ENCODE measurements at places on chromosomes 4 and X.

GRCh38 chr4:134773497-134774000 lies 572.0 kb upstream of the PABPC4L start:
- no peak for DNase-seq

DNA sequence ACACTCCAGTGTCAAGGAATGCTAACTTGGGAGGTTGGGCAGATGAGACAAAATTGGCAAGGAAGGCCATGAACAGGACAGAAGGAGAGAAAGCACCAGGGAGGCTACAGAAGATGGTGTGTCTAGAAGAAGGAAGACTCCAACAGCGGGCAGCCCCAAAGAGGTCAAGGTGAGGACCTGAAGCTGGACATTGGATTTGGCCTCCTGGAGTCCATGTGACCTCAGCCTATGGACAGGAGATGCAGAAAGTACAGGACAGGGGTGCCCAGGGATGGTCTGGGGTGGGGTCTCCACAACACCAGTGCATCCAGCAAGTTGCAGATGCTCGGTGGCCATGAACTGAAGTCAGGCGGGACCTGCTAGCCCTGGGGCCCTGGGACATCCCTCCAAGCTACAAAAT lies 86.2 kb downstream of the JAKMIP1 start:
- DNase-seq, result no peak

- no peak for DNase-seq
Measured at GRCh38 chr4:19038231-19038630, 1016.7 kb upstream of the LCORL start.

GRCh38 chr4:189921058-189921457 lies 19.6 kb upstream of the FRG1 start:
- DNase-seq, result no peak

DNA sequence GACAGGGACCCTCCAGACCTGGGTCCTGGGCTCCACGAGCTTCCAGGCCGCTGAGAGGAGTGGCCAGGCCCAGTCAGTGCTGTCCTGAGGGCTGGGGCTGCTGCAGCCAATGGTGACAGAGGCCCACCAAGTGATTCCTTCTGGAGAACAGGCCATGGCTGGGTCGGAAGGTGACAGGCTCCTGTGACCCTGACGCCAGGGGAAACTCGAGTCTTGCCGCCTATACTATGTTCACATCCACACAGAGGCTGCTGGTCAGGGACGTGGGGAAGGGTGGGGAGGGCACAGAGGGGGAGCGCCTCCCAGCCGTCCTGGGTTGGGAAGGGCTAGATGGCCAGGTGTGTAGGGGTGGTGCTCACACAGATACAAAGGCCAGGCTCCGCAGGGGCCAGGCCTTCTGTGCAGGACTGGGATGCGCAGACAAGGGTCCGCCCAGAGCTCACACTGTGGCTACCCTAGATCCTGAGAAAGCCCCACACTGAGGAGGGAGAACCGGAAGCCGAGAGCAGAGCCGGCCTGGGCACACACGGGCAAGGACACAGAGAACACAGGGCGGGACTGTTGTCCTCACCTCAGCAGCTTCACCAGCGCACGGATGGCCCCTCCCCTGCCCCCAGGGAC lies 81.4 kb downstream of the HTRA3 start:
- DNase-seq, result no peak

DNA sequence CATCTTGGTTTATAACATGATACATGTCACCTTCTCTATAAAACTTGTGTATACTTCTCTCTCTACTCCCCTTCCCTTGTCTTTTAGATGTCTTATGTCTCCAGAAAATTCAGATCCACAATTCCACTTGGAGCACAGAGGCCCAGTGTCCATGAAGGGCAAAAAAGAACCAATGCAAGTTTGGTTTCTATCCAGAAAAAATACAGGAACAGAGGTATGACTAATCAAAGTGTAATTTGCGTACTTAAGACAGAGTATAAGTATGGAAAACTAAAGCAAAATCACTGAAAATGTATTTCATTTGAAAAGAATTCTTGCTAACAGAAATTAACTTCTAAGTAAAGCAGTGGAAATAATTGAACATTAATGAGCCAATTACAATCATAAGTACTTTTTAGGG lies 46.2 kb downstream of the GUCY1B1 start:
- no peak for DNase-seq

DNA sequence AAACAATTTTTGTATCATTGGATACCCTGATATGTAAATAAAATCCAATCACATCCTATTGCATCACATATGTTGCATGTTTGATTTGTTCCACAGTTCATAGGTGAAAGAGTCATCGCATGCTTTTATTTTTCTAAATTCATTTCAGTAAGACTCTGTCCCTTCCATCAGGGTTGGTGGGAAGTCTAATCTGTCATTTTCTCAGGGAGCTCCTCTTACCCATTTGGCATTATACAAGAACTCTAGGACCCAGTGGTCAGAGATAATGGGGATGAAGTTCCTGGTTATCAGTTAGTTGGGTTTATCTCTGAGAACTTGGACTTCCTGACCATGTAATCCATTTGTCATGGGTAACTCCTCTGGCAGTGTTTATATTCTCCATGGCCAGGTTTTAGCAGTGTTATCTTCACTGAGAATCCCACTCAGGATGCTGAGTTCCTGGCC lies 227.1 kb upstream of the JADE1 start:
- DNase-seq, result no peak

DNA sequence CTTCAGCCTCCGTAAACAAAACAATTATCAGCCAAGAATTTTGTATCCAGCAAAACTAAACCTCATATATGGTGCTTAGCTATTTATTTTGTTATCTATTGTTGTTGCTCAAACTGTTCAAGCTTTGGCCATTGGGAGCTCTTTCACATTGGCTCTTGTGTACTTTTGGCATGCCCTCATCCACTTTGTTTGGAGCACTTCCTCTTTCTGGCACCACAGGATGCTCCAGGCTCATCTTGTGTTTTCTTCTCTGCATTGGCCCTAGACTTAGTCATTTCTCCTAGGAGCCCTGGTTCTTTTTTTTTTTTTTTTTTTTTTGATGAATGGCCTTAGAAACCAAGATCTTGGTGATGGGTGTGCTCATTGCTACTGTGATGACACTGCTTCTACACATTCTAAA lies 74.5 kb downstream of the DIPK2B start:
- DNase-seq, result no peak

- DNase-seq, result no peak
Measured at GRCh38 chr4:116632269-116632668, 453.1 kb downstream of the TRAM1L1 start.

GRCh38 chr4:152591396-152591795 lies 55.5 kb upstream of the FBXW7 start:
- DNase-seq, result no peak

DNA sequence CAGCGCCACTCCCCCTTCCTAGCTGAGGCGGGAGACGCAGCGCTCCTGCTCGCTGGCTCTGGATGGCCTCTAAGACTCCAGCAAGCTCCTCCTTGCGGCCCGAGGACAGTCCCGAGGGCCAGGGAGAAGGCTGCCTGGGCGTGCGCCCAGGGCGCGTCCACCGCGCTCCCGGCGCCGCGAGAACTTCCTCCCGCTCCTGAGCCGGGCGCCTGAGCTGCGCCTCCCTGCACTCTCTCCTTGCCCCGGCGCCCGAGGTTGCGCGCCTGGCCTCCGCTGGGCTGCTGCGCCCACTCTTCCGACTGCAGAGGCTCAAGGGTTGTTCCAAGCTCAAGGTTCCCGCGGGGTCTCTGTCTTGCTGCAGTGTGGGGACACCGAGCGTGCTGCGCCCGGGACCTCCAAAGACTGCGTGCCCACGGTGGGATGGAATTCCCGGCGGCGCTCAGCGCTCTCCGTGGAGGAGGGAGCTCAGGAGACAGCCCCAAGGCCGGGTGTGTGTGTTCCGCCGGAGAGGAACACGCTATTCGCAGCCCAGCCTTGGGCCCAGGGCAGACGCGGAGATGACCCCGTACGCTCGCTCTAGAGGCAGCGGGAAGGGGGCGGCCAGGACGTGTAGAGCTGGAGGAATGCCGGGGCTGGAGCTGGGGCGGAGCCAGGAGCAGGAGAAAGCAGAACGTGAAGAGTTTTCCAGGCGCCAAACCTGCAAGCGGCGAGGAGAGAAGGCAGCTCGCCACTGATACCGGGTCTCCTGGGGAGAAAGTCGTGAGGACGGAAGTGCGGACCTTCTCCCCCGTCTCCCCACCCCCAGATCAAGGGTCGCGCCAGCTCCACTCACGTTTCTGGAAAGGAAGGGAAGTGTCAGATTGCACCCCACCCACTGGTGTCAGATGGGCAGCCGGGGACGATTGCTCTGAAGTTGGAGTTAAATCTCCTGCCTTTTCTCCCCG lies at the start of gene ARHGAP6:
Gene ARHGAP6 (minus strand): TSS at position 753 of the 944 bp plus-strand sequence. CDS start 1,092 bp downstream, outside the sequence.
- DNase-seq, result no peak

DNA sequence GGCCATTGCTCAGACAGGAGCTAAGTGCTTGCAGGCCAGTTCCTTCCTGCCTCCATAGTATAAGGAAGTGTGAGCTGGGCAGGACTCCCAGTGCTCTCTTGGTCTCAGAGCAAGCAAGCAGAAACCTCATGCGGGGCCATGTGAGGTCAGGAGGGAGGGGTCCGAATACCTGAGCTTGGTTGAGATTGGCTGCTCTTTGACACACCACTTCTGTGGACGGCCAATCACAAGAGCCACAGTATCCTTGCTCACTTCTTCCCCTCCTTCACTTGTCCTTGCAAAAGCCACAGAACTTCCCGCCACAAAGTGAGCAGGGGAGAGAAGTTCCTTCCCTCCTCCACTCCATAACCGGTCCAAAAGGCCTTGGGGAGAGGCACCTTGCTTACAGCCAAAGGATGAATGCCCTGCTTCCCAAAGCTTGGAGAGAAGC lies 56.7 kb downstream of the PRPS1 start:
- no peak for DNase-seq

GRCh38 chr4:175290401-175290800 lies 372.2 kb downstream of the ADAM29 start:
- no peak for DNase-seq

DNA sequence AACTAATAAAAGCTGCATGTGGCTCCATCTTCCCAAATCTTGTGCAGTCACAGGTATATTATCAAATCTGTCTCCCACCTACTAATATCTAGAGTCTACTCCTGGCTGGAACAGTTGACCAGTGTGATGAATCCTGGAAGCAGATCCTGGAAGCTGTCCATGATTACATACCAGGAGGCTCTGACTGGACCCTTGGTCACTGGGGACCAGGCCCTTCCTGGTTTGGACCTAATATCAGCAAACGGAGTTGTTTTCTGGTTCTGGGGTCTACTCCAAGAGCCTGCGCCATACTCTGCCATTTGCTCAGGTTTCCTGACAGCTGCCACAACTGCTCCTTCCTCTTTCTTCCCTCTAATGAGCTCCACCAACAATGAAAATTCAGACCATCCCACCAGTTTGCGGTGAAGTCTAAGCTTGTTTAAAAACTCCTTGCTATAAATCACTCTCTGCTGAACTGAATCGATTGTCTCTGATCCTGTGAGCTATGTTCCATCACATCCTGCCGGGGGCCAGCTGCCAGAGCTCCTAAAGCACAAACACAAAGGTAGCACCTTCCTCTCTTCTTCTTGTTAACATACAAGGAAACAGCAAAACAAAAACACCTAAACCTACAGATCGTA lies 114.2 kb downstream of the PALLD start:
- no peak for DNase-seq
